Activated CD4-positive, CD25-positive, alpha-beta regulatory T cell treated with anti-CD3 and anti-CD28 coated beads, Interleukin-2, amount 50 U/mL, for 24 hours (primary cell): ENCODE measurements at places on chromosomes 5 and 9.

DNA sequence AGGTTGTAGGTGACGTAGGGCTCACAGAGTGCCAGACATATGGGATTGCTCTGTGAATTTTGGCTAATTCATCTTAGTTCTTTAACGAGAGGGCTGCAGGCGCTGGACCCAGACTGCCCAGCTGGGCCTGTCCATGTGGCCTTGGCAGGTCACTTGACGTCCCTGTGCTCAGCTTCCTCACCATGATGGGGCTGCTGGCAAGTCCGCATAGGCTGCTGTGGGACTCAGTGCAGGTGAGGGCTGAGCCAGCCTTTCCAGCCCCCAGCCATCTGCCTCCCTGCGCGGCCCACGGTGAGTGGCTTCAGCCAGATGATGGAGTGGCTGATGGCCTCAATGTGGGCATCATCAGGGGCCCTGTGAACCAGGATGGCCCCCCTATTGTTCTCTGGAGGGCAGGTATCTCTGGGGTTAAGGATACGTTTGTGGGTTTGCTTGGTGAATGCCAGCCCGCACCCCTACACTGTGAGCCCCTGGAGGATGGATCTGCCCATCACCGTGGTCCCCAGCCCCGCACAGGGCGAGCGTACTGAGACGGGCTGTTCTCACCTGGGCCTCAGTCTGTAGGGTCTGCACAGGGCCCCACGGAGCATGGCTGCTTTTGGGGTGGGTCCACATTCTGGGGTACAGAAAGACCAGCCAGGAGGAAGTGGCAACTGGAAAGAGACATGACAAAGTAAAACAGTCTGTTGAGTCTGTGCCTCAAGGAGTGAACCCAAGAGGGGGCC is 3.7 kb downstream of the CARD19 start:
- ATAC-seq: no peak

- ATAC-seq: no peak
These were observed 335.1 kb downstream of the IZUMO3 start for GRCh38 chr9:24210641-24211040.

DNA sequence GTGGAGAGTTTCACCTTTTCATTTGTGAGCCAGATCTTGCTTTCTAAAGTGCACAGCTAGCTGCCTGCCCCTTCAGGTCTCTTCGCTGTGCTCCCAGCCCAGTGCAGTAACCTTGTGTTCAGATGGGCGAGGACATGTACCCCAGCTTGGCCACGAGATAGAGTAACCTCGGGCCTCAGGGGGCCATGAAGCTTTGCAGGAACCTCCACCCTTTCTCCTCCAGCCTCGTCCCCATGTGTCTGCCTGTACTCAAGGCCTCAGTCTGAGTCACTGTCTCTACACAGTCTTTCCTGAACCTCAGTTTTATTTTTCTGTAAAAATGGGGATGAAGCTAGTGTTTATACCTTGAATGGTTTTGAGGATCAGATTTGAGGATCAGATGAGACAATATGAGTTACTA is 37.9 kb downstream of the ERGIC1 start:
- ATAC-seq: no peak

DNA sequence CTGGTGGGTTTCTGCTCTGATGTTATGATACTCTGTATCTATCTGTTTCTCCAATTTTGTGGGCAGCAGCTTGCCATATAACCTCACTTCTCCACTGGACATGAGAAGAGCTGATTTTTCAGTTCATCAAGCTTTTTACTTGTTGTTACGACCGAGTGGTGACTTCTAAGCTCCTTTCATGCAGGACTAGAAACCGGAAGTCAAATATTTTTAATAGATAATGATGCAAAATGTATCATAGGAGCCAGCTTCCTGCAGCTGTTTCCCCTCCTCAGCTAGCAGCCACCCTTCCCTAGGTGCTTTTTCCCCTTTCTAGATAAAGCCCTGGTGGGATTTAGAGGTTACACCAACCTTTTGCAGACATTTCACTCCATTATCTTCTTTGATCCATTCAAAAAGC is 17.0 kb upstream of the ADAM19 start:
- no peak for ATAC-seq

DNA sequence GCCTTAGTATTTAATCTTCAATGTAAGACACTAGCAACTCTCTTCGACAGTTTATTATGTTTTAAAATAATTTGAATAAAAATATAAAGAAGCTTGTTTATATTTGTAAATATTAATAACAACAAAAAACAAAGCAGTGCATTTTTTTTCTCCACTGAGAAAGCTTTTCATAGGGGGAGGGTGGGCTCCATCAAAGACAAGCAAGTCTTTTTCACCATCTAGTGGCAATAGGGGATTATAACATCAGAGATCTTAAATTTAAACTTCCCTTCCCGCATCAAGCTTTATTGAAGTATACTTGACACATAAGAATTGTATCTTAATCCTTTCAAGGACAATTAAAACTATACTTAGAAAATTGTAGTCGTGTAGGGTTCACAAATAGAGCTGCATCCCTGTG is 9.3 kb upstream of the OR13F1 start:
- no peak for ATAC-seq

DNA sequence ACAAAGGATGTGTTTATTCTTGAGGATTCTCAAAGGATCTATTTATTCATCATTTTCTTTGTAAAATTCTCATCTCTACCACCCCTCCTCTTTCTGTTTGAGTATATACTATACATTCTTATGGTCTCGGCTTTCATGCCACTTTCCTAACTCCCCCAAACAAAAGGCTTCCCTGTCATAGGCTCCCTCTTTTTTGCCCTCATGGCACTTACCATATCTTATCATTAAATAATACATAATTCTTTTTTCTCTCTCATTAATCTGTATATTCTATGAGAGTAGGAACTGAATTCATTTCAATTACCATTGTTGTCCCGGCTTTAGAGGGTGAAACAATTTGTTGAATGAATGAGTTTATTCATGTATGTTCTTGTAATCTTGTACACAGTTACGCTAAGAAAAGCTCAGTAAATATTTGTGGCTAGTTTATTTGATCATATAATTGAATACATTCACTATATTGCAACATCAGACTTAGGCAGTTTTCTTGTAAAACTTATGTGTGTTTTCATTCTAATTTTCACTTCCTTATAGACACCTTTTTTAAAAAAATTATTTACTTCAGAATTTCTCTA is 254.6 kb downstream of the EDIL3 start:
- no peak for ATAC-seq

DNA sequence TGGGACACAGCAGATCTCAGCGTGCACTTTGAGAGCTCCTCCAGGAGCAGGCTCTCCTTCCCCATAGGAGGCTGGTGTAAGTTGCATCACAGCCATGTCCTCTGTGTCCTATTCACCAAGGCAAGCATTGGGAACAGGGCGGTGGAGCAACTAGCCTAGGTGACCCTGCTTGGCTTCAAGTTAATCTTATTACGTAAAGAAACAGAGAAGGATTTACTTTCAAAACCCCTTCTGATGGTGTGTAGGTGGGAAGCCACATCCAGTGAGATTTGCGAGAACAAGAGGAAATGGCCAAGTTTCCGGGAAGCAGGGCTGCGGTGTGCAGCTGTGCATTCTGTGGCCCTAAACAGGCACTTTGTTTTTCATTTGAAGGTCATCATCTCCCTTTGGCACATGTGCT is 80.2 kb downstream of the TRIO start:
- no peak for ATAC-seq

DNA sequence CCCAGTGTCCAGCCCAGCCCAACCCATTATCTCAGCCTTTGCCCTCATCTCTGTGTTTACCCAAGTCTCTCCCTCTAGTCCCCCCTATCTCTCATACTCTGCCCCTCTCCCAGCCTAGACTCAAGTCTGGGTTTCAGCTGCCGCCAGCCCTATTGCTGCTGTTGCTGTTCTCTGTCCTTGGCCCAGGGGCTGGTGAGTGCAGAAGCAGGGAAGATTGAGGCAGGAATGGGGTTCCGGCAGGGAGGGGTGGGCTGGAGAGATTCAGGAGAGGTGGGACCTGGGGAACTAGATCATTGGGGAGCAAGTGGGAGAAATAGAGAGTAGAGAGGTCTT is 702 bp downstream of the TMEM8B start:
- no peak for ATAC-seq

GRCh38 chr9:130095872-130096271 is 42.2 kb downstream of the GPR107 start:
- ATAC-seq: no peak

DNA sequence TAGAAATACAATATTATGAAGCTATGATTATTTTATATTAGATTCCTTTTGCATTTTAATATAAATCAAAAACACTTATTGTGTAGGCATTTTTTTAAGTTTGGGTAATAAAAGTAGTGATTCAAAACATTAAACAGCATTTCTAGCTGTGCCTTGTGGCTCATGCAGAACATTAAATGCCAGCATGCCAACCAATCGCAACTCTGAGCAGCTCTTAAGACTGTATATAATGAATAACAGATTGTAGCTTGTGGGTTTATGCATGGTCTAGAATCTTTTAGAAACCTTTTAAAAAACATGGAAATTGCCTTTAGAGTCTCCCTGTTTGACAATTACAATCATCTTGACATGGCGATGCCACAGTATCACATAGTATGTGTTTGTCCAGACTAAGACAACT is 903.8 kb downstream of the EFNA5 start:
- ATAC-seq: no peak

- ATAC-seq: no peak
These were observed 98.2 kb upstream of the SLCO6A1 start for GRCh38 chr5:102596951-102597350.

DNA sequence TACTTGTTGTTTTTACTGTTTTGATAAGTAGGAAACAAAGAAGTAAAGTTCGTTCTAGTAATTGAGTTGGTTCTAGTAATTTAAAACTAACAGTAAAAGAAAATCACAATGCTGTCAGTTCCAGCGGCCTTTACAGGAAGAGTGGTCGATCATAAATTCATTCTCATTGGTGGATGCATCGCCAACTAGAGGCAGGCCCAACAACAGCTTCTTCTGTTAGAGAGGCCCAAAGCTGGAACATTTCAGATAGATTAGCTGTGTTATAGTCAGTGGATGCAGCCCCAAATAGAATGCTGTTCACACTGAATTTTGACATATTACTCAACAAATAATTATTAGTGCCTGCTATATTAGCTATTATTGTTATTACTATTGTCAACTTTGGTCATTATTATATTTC is 80.8 kb downstream of the ARRDC3 start:
- no peak for ATAC-seq

GRCh38 chr5:8908055-8908683 is 637.7 kb downstream of the SEMA5A start:
- ATAC-seq: no peak

DNA sequence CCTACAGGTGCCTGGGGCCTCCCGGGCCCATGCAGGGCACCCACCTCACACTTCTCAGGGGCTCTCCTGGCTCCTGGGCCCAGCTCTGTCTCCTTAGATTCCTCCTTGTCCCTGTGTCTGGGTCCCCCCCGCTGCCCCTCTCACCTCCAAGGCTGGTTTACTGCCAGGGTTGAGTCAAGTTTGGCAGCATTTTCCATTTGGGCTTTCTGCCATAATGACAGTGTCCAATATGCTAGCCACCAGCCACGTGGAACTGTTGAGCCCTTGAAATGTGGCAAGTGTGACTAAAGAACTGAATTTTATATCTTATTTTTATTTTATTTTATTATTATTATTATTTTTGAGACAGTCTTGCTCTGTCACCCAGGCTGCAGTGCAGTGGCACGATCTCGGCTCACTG is 1.9 kb downstream of the TTC16 start:
- no peak for ATAC-seq

DNA sequence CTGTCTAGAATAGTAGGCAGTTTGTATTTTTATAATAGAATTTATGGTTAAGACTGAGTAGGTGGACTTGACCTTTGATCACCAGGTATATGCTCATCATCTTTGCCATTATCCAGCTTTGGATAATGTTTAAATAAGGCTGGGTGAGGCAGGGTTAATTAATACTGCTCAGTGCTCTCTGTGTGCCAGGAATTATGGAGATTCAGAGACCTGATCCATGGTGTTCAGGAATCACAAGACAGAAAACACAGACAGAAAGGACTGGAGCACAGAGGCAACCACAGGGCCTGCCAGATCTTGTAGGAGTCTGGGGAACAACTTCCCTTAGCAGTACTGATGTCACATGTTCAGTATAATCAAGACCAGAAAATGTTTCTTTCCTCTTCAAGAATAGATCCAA is 186.3 kb upstream of the ADCY2 start:
- no peak for ATAC-seq

DNA sequence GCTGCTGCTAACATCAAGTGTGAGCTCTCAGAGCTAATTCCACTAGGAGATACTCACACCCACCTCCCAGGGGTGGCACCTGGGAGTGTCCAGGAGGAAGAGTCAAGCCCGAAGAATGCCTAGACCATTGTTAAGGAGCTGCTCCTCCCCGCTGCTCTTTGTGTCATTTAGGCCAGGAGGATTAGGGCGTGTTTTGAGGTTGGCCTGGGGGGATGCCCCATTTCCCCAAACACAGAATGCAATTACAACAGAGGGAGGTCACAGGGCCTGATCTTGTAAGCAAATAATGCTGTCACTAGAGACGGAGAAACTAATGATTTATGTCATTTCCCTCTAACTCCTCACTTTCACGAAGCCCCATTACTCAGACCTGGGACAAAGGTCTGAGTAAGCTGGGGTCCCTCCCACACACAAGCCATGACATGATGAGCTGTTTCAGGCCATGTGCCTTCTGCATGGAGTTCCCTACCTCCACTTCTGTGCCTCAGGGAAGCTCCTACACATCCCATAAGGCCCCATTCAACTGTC is 312.5 kb downstream of the ACTL7B start:
- no peak for ATAC-seq

GRCh38 chr9:127185931-127186781 is 63.7 kb upstream of the ANGPTL2 start:
- ATAC-seq: no peak

- no peak for ATAC-seq
These were observed 99.2 kb downstream of the CRB2 start for GRCh38 chr9:123455187-123455586.

- ATAC-seq: no peak
These were observed 21.6 kb upstream of the FBN2 start for GRCh38 chr5:128559300-128560297.

- no peak for ATAC-seq
These were observed 31.6 kb upstream of the F2RL1 start for GRCh38 chr5:76787237-76787636.

GRCh38 chr5:23629396-23629795 is 122.0 kb downstream of the PRDM9 start:
- no peak for ATAC-seq

DNA sequence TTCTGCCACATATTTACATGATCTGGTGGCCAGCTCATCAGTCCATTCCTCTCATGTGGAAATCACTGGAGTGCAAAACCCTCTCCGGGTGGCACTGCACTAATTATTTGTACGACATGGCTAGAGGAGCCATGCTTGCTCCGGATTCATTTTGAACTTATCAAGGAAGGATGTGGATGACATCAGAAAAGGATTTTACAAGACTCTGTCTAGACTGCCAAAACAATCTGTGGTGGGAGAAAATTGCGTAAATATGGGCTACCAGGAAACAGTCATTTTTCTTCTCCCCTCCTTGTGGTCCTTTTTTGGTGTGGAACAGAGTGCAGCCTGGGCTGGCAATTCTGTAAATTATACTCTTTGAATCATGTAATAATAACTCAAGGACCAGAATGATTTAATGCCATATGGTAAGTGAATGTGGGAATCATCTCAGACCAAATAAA is 123.4 kb upstream of the IFNE start:
- no peak for ATAC-seq
